ENCODE measurements at places on chromosomes 4 and X.

GRCh38 chr4:3657902-3658529 is 108.2 kb upstream of the ADRA2C start:
- no peak for DNase-seq

DNA sequence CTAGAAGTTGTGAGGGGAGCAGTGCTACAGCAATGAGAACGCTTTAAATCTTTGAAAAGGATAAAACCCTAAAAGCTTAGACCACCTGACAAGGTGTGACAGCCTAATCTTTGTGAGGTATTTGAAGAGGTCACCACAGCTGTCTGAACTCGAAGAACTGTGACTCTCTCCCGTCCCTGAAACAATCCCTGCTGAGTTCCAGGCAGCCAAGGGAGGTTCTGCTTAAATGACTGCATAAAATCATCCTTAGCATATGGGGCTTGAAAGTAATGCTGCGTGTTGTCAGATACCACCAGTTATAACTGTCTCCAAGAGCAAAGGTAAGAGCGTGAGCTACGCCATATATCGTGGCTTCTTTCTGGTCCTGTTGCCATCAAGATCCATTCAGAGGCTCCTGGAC is 696.3 kb downstream of the PCDH7 start:
- no peak for DNase-seq

- no peak for DNase-seq
These were observed 134.8 kb downstream of the FRYL start for GRCh38 chr4:48645225-48645794.

- DNase-seq = no peak
These were observed 13.6 kb upstream of the ABLIM2 start for GRCh38 chr4:8171984-8172924.

Measured in Calu3 (cell line).